Activated T-cell treated with anti-CD3 and anti-CD28 coated beads, Interleukin-2, amount 50 U/mL, for 4 hours (primary cell): ENCODE measurements at places on chromosomes 4 and X.

GRCh38 chr4:110636171-110636679, 13.3 kb upstream of the PITX2 start:
- no peak for DNase-seq

GRCh38 chr4:144614850-144615585, 30.9 kb upstream of the HHIP start:
- DNase-seq: no peak

DNA sequence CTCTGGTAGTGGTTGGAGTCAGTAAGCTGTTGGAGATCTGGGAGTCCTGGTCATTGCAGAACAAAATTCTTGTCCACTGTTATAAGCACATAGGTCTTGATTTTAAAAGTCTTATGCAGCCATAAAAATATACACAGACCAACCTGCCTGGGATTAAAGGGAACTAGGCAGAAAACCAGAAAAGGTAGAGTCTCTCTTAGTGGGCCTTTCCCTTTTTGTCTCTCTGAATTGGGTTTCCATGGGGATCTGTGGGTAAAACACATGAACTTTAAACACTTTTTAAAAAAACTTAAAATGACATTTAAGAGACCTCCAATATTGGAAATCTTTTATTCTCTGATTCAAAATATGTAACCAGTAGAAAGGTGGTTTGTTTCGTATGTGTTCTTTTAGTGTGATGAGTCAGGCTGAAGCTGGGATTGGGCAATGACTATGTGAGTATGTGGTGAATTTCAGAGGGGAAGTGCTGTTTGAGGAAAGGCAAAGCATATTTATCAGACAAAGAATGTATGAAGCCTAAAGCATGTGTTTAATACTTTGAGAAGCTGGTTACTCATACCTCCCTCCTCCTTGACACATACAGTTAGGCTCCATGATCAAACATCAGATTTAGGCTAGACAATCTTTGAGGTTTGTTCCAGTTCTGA, 29.6 kb downstream of the SLC16A2 start:
- no peak for DNase-seq

GRCh38 chr4:38526412-38526811, 137.6 kb upstream of the KLF3 start:
- DNase-seq: no peak

GRCh38 chr4:73341454-73341853, 62.6 kb upstream of the ALB start:
- no peak for DNase-seq

DNA sequence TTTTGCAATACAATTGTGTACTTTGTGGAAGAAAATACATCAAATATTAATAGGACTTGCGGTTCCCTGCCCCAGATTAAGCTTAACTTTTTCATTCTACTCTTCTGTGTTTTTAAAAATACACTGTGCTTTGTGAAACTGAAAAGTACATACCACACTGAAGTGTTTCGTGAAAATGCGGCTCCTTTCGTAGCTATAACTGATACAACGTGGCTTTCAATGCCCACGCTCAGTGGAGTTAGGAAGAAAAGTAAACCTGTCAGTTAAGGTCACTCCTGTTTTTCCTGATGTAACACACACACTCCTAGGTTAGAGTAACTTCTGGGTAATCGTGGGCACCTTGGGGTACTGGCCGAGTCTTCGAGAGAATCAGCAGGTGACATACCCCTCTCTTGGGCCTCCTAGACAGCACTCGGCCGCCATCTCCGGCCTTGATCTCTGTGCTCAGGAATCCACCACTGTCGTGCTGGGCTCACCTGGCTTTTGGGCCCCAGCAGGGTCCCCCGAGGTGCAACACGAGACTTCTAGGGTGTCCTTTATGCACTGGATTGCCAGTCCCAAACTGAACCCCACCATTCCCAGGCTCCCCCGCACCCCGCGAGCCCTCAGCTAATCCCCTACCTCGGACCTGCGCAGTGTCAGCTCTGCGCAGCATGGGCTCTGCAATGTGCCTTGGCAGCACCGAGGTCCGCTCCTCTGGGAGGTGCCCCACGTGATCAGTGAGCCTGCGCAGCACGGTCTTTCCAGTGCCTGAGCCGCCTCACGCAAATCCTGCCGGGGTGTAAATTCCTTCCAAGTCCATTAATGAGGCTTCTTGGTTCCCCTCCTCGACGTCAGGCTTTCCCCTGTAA, 162.6 kb upstream of the INTU start:
- no peak for DNase-seq

DNA sequence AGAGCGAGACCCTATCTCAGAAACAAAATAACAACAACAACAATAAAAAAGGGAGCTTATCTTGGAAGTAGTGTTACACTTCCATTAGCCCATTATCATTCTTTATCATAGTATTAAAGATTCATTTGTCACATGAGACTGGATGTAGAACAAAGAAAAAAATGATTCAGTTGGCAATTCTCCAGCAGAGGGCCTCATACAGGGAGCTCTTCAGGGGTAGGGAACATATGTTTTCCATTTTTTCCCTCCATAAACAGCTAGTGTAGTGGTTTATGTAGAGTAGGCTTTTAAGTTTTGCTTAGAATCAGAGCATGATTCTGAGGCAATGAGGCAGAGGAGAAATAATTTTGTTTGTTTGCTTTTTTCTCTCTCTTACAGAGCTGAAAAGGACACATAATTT, 5.8 kb downstream of the CPE start:
- no peak for DNase-seq
